ENCODE measurements at places on chromosomes 1 and 21. TPM values are rescaled to one million over a fixed set of nuclear protein-coding genes. Genes with fewer than 3 reads are reported as not detected.
A peak's percentile ranks its signal among the peaks of the same experiment; 100 is the strongest.

DNA sequence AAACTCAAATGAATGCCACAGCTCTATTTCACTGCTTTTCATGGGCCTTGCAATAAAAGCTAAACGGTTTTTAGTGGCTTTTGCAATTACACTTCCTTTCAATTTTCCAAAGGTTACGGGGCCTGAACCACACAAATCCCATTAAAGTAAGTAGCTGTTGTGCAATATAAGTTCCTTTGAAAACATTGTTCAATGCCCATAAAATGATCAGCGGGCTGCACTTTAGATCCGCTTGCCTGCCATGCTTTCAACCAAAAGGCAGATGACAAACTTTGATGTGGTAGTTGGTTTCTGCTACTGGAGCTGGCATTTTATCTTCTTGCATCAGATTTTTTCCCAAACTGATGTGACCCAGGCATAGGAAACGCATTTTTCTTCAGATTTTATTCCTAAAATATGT lies 50.2 kb downstream of the PRRX1 start:
- no peak for DNase-seq

DNA sequence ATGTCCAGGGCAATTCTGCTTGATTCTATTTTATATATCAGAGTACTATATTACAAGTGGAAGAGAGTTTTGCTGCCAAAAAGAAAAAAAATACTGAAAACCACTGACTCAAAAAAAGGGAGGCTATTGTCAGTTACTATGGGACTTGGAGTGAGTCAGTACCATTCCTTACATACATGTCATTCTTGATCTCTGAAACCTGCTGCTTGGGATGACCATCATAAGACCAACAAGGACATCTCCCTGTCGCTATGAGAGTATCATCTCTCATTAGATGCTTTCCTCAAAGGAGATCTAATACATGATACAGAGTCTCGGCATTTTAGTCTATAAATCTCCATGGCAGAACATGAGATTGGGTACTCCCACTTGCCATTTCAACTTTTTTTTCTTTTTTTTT lies 11.8 kb upstream of the INPP5B start:
- peak; percentile 79 for DNase-seq

- no peak for DNase-seq
Measured at GRCh38 chr1:15426492-15427279, 11.6 kb upstream of the CTRC start.

Gene FLG2
- not detected for total RNA-seq

Gene MYOM3
- not detected for total RNA-seq

Gene ARHGEF16
- total RNA-seq, result not detected

Data from fibroblast of the aortic adventitia (primary cell).